Lower leg skin (tissue), 4 donors: ENCODE measurements at places on chromosomes 6 and 20. TPM values are rescaled to one million over a fixed set of nuclear protein-coding genes. Genes with fewer than 3 reads are reported as not detected.
A peak's percentile ranks its signal among the peaks of the same experiment; 100 is the strongest.

DNA sequence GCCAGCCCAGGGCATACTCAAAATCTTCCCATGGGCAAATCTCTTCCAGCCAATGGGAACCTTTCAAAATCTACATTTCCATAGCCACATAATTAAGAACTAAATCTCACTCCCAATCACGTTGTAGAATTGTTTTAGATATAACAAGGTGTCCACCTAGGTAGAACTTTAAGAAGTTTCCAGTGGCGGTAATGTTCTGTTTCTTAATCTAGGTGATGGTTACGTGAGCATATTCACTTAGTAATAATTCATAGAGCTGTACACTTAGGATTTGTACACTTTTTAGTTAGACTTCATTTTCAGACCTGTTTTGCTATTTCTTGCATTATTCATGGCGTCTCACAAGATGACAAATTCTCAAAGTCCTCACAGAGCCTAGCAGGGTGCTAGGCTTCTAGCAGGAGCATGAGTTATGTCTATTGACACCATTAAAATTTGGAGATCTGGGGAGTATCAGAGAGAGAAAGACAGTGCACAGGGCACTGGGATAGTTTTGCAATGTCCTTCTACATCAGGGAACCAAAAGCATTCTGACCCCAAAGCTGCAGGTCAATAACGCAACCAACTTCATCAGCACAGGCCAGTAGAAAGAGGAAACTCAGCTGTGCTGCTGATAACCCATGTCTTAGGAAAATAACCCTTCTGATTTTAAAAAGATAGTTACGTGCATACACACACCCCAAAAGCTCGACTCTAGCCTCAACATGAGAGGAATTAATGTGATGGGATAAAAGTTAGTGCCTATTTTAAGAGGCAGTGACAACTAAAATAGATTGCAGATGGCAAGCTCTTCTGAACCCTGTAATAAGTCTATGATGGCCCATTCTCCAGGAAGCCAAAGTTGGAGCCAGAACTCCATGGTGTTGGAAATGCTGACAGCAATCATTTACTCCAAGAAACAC is 518.1 kb upstream of the JARID2 start:
- no peak for DNase-seq

DNA sequence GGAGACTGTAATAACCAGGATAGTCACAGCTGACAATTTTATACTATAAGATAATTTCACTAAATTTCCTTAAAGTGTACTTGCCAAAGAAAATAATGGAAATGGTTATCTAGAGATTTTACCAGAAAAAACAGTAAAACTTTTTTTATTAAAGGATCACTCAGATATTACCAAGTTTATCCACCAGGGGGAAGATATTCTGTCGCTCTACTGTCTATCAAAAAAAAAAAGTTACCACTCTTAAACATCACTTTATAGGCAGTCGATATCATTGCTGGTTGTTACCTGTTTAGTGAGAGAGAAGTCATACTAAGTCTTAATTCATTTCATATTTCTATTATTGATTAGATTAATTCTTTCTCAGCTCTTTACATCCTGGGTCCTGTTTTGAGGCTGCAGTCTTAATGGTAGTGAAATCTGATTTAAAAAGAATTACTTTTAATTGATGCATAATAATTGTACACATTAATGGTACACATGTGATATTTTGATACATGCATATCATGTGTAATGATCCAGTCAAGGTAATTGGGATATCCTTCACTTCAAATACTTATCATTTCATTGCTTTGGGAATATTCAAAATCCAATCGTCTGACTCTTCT is 18.9 kb downstream of the L3MBTL3 start:
- no peak for DNase-seq

DNA sequence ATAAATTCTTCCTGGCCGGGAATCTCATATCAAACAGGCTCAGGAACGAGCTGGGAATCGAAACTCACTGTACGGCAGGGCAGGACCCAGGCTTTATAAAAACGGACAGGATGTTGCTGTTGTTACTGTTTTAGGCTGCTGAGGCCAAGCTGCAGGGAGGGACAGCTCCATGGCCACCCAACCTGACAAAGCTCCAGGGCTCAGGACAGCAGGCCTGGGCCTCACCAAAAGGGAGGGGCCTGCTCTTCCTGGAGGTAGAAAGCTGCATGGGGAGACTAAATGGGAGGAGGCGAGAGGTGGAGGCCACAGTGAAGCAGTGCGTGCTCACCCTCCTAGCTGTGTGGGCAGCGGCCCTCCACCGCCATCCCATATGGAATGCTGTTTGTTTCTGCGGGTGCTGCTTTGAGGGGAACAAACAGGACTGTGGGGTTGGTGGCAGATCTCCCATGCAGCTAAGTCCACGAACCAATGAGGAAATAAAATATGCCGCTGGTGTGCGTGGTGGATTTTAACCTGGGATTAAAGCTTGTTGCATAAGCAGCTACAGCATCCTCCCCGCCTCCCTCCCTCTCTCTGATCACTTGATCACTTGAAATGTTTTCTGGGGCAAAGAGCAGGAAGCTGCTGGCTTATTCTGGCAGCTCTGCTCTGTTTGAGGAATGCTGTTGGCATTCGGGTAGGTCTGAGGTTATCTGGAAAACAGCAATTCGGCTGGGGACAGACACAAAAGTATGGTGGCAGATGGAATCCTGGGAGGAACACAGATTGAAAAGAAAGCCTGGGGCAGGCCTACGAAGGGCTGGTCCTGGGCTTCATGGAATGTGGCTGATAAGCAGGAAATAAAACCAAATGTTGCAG is 2.4 kb upstream of the ZMYND8 start:
- peak; percentile 96 for DNase-seq

- DNase-seq, result no peak
Measured at GRCh38 chr20:53298911-53299310, 294.7 kb downstream of the ZNF217 start.

Gene SDCBP2
- total RNA-seq, result 193 TPM

Gene COL9A1
- 0.10 TPM for total RNA-seq

Gene GRM1
- not detected for total RNA-seq

Gene LAMA4
- 18.7 TPM for total RNA-seq

Gene ARMC2
- 2.0 TPM for total RNA-seq
